ENCODE measurements at places on chromosomes 4 and X.
A peak's percentile ranks its signal among the peaks of the same experiment; 100 is the strongest.

GRCh38 chr4:19309378-19309777 is 942.3 kb upstream of the SLIT2 start:
- peak; percentile 7 for DNase-seq

GRCh38 chrX:46039526-46039925 is 505.7 kb downstream of the ZNF674 start:
- DNase-seq, result no peak

DNA sequence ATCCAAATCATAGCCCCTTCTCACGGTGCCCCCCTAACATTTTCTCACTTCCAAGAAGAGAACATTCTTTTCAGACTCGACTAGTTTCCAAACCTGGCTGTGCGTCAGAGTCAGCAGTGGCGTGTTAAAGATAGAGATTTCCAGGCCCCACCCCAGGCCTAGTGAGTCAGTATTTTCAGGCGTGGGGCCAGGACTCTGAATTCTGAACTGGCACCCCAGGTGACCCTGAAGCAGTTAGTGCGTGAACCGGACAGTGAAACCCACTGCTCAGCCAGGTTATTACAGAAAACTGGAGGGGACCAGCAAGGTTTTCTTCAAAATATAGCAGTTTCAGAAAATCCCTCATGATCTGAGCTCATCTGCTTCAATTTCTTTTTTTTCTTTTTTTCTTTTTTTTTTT is 35.0 kb upstream of the BCOR start:
- DNase-seq, result peak; percentile 70

GRCh38 chr4:15327311-15328298 is 100.2 kb upstream of the C1QTNF7 start:
- DNase-seq, result no peak

- DNase-seq, result no peak
Observed at GRCh38 chrX:140723121-140723715, 13.7 kb downstream of the LINC00632 start.

GRCh38 chr4:20276848-20277247 is 25.1 kb downstream of the SLIT2 start:
- no peak for DNase-seq

DNA sequence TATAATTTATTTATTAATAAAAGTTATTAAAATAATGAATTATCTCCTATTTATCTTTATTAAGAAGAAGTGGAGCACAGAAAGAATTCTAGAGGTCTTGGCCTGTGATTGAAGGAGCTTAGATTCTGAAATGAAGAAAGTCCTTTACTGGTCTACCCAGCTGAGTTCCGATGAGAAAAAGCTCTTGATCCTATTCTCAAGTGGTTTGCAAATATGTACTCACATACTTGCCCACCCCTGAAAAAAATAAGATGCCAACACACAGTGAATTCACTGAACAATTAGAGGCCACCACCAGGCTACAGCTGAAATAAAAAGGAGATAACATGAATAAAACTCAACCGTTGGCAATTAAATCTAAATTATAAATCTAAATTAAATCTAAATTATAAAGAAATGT is 253.4 kb downstream of the MAPK10 start:
- no peak for DNase-seq

GRCh38 chr4:47729131-47729680 is 108.7 kb downstream of the CORIN start:
- no peak for DNase-seq

DNA sequence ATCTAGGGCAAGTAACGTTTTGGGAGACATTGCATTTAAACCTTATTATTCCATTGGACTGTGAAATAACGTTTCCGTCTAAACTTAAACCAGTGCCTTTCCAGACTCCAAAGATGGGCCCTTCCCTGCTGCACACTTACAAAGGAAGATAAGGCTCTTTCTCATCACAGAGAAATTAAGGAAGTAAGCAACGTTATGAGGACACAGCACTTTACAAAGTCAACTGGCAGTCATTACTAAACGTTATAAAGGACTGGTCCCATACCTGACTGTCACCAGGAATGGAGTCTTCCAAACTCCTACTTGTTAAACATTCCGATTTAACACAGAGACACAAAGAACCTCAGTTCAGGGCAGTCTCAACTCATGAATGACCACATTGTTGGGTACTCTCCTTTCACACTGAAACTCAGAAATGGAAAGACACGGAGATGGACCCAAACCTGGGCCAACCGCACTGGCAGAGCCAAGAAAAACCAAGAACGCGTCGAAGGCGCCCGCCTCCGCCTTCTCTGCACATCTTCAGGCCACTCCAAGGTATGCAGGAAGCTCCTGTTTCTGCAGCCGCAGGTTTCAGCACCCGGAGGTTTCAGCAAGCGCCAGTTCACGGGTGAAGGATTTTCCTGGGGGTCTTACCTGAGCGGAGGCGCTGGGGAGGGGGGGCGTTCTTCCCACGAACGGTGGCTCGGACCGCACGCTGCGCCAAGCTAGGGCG is 670 bp downstream of the PAPSS1 start:
- DNase-seq, result no peak

- DNase-seq, result no peak
Observed at GRCh38 chrX:135512508-135513129, 7.8 kb upstream of the INTS6L start.

DNA sequence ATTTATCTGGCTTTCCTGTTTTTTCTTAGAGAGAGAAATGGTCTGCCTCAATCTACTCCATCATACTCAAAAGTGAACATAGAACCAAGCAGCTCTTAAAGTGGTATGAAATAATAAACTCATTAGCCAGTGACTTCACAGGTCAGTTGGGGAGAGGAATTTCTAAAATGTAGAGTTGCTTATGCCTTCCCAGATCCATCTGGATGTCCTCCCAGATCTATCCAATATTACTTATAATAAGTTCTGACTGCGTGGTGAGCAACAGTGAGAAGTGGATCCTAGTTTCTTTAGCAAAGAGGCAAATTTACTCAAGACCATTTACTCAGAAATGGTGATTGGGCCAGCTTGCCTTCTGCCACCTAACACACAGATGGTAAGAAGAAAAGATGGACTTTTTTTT is 748.0 kb downstream of the PCDH18 start:
- no peak for DNase-seq

DNA sequence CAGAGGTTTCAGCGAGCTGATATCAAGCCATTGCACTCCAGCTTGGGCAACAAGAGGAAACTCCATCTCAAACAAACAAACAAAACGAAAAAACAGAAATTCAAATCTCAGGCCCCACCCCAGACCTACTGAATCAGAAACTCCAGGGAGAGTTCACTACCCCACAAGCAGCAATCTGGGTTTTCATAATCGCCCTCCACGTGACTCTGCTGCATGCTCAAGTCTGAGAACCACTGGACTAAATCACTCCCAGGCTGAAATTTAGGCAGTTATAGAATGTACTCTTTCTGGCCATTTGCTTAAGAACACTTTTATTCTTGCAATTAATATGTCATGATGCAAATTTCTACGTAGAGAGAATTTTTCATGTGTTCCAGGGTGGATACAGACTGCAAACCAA is 287.3 kb downstream of the USP46 start:
- DNase-seq, result no peak
